ENCODE measurements at places on chromosomes 12 and 14. TPM values are rescaled to one million over a fixed set of nuclear protein-coding genes. Genes with fewer than 3 reads are reported as not detected.

DNA sequence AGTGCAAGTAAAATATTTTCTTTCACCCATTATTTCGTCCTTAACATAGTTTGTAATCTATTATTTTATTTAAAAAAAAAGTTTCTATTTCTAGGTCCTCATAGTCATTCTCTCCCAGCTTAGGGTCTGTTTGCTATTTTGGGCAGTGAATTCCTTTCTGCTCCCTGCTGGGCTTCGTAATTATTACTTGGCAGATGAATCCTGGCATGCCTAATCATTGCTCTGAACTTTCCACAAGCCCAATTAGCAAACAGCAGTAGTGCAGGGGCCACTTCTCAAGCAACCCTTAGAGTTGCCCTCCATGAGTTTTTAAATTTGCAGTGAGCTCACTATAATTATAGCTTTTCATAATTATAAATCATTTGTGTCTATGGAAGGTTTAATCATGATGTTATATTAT, 1378.3 kb upstream of the SEL1L start:
- no peak for DNase-seq

IL31 gene
- not detected for polyA plus RNA-seq

DNA sequence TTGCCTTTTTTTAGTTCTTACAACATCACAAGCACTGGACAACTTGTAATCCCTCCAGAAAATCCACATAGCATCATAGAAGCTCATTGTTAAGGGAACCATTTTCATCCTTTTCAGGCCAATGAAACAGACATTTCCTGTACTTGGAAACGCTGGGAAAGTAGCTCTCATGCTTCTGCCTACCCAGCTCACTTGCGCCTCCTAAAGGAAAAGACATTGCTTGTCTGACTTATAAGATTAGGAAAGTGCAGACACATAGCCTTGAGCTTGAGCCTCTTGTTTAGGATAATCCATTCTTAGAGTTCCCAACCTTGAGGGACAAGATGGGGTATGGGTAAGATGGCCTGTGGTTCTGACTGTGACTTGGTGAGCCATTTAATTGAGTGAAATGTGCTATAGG, 589.5 kb downstream of the NOVA1 start:
- DNase-seq: no peak

- DNase-seq: no peak
Measured at GRCh38 chr14:75793806-75794205, 132.8 kb downstream of the TTLL5 start.

GRCh38 chr12:46269429-46270241, 792 bp upstream of the SLC38A1 start:
- DNase-seq: peak; percentile 58
